ENCODE measurements at places on chromosomes 16 and 17.

GRCh38 chr16:3745751-3746355 lies 28.5 kb upstream of the TRAP1 start:
- DNase-seq, result no peak

DNA sequence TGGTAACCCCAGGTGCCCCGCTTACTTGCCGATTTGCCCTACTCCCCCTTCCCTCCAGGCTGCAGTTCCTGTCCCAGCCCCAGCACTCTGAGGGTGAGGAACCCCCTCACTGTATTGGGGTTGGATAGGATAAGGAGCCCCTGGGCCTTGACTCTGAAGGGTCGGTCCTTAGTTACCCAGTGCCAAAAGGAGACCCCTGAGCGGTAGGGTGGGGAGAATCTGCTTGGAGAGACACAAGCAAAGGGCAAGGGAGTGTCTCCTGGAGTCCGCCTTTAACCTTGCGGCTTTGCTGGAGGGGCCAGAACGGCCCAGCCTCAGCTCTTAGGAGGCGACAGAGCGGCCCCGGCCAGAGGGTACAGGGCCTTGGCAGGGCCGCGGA lies 13.0 kb downstream of the CARD14 start:
- DNase-seq, result no peak

GRCh38 chr16:57324749-57325148 lies 33.8 kb upstream of the CCL22 start:
- DNase-seq, result peak; percentile 30

GRCh38 chr16:66364959-66365306 lies 1.6 kb upstream of the CDH5 start:
- no peak for DNase-seq

DNA sequence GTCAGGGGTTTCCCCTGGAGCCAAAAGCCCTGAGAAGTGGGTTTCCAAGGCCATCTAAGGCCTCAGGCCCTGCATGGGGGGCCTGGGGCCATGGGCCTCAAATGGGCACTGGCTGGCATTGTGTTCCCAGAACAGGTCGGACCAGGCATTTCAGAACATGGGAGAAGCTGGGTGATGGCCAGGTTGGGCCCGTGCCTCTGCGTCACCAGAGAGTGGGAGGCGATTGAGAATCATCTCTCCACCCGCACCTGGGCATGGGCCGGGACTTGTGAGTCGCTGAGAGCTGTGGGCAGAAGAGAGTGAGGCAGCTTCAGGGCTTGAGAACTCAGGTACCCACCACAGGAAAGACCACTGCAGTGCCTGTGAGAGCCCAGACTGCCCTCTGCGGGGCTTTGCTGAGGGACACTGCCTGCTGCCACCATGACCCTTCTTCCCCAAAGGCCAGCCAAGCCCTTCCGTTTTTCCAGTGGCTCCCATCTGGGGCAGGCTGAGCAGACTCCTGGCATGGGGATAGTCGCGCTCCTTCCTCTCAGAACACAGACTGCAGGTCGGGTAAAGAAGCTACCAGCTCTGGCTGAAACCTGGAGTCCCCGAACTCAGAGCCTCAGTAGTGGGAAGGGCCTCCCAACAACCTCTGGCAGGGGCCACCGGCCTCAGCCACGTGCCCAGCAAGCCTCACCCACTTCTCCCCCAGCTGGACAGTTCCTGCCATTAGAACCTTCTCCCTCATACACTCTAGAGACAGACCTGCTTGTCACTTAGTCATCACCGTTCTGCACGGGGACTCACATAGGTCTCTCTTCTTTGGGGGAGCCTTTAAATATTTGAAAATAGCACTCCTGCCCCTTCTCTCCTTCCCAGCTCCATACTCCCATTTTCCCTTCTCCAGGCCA lies 1.6 kb downstream of the RAB11FIP4 start:
- no peak for DNase-seq

GRCh38 chr16:81797443-81797842 lies 18.4 kb downstream of the PLCG2 start:
- DNase-seq, result peak; percentile 93

GRCh38 chr16:57265850-57266530 lies 18.5 kb downstream of the PLLP start:
- no peak for DNase-seq

GRCh38 chr16:75247249-75247648 lies 4.2 kb downstream of the BCAR1 start:
- no peak for DNase-seq

Measured in CD14-positive monocyte (primary cell).